ENCODE measurements at places on chromosomes 7 and 10.

GRCh38 chr7:27165089-27165995 lies at the start of gene HOXA9:
HOXA9 (minus strand) TSS chr7:27165537; CDS start chr7:27165457, 80 bp downstream.
- DNase-seq: peak; percentile 96

GRCh38 chr10:124217906-124218804 lies 124.8 kb upstream of the CHST15 start:
- DNase-seq: no peak

GRCh38 chr7:146948703-146949102 lies 832.1 kb downstream of the CNTNAP2 start:
- no peak for DNase-seq

DNA sequence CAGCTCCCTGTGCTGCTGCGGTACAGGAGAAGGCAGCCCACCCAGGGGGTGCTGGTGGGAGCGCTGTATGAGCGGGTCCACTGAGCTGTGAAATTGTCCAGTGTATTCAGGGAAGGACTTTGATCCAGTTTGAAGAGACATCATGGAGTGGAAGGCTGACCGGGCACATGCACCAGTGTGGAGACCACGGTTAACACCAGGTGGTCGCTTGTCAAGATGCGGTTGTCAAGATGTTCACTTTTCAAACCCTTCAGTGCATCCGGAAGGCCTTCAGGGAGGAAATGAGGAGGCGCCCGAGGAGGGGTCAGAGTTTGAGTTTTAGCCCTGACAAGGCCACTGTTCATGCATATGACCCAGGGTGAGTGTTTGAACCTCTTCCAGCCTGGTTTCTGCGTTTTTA lies 6.1 kb downstream of the DOCK1 start:
- DNase-seq: peak; percentile 52

GRCh38 chr10:132163826-132164515 lies 22.8 kb upstream of the DPYSL4 start:
- DNase-seq: peak; percentile 57

- no peak for DNase-seq
Observed at GRCh38 chr7:84247591-84247990, 53.0 kb upstream of the SEMA3A start.

GRCh38 chr10:100356067-100357017 lies 9.3 kb downstream of the SCD start:
- no peak for DNase-seq

- peak; percentile 68 for DNase-seq
Observed at GRCh38 chr7:149724661-149725425, 48.5 kb downstream of the ZNF467 start.

DNA sequence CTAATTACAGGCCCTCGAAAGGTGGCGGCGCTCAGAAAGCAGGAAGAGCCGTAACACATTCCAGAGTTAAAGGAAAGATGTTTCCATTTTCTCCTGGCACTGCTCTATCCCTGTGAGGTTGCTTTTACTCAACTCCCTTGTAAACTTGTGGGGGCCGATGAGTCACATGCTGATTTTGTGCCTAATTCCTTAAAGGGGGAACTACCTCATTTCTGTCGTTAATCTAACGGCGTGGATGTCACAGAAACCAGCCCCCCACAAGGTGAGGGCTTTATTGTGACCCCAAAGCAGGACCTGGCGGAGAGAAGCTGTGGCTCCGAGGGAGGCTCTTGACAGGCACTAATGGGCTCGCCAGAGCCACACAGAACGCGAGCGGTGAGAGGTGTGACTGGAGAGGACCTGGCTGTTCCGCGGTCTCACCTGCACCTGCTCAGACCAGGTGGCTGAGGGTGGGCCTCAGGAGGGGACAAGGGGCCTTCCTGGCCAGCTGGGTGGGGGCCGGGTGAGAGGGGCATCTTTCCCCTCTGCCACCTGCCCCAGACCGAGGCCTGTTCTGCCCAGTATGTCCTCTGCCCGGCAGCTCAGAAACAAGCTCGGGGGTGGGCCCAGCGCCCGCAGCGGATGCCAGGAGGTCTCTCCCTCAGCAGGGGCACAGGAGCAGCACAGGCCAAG lies 50.9 kb downstream of the CALML3 start:
- peak; percentile 75 for DNase-seq

GRCh38 chr7:139047970-139048369 lies 12.1 kb upstream of the ZC3HAV1L start:
- no peak for DNase-seq

GRCh38 chr7:17677408-17677807 lies 262.9 kb downstream of the SNX13 start:
- no peak for DNase-seq

GRCh38 chr7:44306606-44307005 lies 18.8 kb downstream of the CAMK2B start:
- DNase-seq: no peak

DNA sequence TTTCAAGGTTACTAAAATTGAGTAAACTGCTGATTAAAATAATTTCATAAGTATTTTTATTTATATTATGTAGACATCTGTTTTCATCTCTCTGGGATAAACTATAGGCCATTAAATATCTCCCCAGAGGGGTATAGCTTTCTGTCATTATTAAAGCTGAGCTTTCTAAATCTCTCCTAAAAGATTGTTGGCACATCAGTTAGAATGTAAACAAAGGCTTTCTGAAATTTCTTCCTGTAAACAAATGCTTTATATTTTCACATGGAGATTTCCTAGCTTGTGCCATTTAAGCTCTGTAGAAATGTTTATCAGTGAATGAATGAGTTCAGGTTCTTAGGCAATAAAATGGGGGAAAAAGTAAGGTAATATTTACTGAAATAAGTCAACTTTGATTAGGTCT lies 35.7 kb downstream of the PPP1R9A start:
- no peak for DNase-seq

- no peak for DNase-seq
Observed at GRCh38 chr7:27241189-27242056, 1.2 kb upstream of the EVX1 start.

DNA sequence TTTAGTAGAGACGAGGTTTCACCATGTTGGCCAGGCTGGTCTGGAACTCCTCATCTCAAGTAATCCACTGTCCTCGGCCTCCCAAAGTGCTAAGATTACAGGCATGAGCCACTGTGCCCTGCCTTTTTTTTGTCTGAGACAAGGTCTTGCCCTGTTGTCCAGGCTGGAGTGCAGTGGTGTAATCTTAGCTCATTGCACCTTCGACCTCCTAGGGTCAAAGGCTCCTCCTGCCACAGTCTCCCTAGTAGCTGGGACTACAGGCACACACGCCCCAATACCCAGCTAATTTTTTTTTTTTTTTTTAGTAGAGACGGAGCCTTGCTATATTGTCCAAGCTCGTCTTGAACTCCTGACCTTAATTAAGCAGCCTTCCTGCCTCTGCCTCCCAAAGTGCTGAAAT lies 26.8 kb upstream of the SUPV3L1 start:
- no peak for DNase-seq

GRCh38 chr10:10772411-10772810 lies 245.3 kb upstream of the CELF2 start:
- no peak for DNase-seq

DNA sequence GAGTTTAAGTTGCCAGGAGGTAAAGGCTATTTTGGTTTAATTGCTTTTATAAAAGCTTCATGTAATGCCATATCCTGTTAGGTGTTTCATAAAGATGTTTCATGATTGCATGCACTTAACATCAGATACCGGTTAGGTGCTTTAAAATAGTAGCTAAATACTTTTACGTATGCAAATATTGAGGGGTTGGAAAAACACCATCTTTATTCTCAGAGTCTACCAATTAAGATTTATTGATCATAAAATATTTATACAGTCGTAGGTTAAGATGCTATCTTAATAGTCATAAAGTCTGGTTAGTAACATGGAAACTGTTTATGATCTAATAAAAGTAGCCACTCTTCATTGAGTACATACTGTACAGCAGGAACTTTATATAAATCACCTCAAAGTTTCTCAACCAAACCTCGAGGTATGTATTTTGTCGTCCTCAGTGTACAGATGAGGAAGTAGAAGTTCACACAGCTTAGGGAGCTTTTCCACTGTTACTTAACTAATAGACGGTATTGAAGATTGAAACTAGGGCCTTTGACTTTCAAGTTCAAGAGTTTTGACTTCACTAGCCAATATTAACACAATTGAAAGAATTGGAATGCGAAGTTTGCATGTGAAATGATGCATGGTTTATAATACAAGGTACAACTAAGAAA lies 897.1 kb downstream of the GATA3 start:
- DNase-seq: no peak

GRCh38 chr10:11757454-11757820 lies 15.3 kb downstream of the ECHDC3 start:
- no peak for DNase-seq

DNA sequence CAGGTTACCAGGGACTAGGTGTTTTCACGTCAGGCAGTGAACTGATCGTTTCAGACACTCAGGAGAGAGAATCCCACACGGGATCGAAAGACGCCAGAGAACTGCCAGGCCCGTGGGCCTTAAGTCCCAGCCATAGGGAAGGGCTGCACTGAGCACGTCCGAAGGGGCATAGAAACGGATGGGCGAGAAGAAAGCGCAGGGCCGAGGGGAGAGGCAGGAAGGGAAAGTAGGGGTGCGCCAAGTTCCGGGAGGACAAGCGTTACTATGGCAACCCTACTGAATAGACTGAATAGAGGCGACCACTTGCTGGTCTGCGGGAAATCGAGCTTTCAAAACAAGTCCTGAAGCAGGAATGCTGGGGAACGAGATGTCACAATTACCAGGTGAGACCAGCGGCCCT lies 421.3 kb upstream of the NUPR2 start:
- no peak for DNase-seq

DNA sequence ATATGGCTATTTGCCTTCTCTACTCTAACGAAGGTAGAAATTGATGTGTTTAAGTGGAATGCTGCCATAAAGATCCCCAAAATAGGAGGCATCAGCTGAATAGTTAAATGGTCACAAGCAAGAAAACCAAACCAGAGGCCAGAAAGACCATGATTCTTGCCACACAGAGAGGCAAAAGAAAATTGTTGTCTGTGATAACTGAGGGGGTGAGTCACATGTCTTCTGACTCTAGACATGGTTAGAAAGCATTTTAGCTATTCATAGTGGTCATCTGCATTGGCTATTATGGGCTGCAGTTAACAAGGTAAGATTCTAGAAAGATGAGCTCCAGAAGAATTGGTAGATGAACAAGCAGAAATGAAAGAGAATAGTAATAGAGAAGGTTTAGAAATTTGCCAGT lies 361.4 kb upstream of the NPSR1 start:
- DNase-seq: no peak

DNA sequence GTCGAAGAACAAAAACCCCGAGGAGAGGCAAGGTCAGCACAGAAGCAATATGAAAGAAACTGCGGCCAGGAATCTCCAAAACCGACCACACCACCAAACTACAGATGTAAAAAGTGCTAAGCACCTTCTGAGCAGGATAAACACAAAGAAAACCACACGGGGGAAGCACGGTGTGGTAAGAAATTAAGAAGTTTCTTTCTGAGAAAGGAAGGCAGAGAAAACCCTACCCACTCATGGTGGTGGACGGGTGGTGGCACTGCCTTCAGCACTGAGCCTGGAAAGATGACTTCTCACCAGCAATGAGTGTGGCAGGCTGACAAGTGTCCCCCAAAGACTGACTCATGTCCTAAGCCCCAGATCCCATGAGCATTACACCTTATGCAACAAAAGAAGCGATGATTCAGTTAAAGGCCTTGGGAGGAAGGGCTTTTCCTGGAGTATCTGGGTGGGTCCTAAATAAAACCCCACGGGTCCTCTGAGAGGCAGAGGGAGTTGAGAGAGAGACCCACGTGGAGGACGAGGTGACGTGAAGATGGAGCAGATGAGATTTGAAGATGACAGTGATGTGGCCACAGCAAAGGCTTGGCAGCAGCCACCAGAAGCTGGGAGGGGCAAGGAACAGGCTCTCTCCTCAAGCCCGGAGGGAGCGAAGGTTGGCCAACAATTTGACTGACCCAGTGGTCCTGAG lies 124.9 kb downstream of the DLG5 start:
- DNase-seq: peak; percentile 41

- no peak for DNase-seq
Observed at GRCh38 chr10:43605850-43606322, 352 bp upstream of the ZNF485 start.

DNA sequence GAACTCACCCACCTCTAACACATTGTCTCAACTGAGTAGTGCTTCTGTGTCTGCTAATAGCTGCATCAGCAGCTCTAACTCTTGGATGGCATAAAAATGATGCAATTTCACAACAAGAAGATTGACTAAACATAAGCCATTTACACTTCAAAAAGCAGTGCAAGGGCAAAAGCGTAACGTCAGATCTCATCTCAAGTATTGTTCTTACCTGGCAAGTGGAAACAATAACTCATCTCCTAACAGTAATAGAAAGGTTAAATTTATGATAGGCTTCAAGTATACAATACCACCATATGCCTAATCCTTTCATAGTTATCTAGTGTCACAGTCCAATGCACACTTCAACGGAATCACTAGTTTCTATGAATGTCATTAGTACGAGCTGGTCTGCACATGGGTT lies 14.8 kb downstream of the TPK1 start:
- DNase-seq: no peak

DNA sequence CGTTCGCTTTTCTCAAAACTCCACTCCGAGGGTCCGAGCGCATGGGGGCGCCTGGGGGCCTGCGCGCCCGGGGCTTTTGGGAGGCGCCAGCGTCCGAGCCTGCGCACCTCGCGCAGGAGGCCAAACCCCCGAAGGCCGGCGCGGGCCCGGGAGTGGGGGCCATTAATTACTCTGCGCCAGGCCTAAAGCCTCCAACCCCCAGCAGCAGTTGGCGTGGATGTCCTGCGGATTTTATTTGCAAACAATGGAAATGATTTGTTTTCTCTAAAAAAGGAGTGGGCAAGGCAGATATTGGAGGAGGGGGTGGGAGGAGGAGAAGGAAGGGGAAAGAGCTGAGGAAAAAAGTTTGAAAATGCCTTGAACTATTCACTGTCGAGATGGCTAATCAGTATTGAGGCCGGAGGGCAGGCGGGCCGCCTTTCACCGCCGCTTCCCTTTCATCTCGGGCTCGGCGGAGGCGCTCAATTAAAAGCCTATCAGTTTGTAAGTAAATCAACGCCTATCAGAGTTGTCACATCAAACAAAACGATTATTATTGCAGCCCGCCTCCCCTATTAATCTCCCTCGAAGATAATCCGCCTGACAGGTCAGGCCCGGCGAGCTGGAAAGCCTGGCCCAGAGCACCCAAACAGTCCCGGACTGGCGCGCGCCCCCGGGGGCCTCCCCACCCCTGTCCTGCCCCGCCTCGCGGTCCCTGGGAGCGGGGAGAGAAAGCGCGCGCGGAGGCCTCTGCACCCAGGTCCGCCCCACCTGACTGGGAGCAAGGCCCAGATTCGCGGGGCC lies 3.4 kb upstream of the ZNF503 start:
- no peak for DNase-seq

- no peak for DNase-seq
Observed at GRCh38 chr7:30083334-30083733, 51.5 kb upstream of the MTURN start.

- no peak for DNase-seq
Observed at GRCh38 chr7:88042157-88042556, 108.1 kb downstream of the ADAM22 start.

DNA sequence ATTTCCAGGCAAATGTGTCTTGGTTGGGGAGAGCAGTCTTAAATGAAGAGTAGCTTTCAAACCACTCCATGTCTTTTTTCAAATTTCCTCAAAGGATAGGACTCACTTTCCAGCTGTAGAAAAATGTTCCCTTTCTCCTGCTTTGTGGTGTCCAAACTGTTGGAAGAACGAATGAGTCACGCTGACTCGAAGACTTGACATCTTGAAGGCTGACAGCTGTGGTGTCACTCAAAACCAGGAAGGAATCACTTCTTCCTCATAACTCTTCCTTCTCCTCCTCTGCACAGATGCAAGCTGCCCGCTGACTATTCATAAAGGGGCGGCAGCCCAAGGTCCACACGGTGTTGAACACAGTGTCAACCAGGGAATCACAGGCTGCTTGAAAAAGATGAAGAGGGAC lies 19.2 kb downstream of the PLA2G12B start:
- no peak for DNase-seq

GRCh38 chr7:13988065-13988464 lies 1.4 kb downstream of the ETV1 start:
- DNase-seq: no peak
